ENCODE measurements at places on chromosomes 7 and 10. TPM values are rescaled to one million over a fixed set of nuclear protein-coding genes. Genes with fewer than 3 reads are reported as not detected.

Gene EMX2
- total RNA-seq = not detected

Gene MEIG1
- 0.80 TPM for total RNA-seq

Gene ARHGAP22
- total RNA-seq = 4.1 TPM

Gene UPF2
- total RNA-seq = 14.1 TPM

Gene CALHM1
- total RNA-seq = not detected

Gene ZEB1
- 6.2 TPM for total RNA-seq

Gene ZWINT
- 84.9 TPM for total RNA-seq

Gene SSMEM1
- not detected for total RNA-seq

Gene PALD1
- 6.7 TPM for total RNA-seq

Gene VWC2
- not detected for total RNA-seq

Gene GIMAP2
- total RNA-seq = not detected

Gene GCK
- total RNA-seq = not detected

Gene RNF148
- not detected for total RNA-seq

Gene BTBD16
- total RNA-seq = 0.57 TPM

Gene GIMAP6
- not detected for total RNA-seq

Gene CYP26C1
- total RNA-seq = not detected

Gene NKX1-2
- not detected for total RNA-seq

Gene CNOT4
- total RNA-seq = 10.5 TPM

Gene TMEM270
- total RNA-seq = 0.22 TPM

Gene UPK3B
- total RNA-seq = 17.2 TPM

Gene ST8SIA6
- total RNA-seq = not detected

Gene AUTS2
- total RNA-seq = 3.6 TPM

Gene CYP26A1
- 2.2 TPM for total RNA-seq

Gene CALML3
- total RNA-seq = not detected

Gene SSC4D
- 0.73 TPM for total RNA-seq

Gene NDUFB8
- 282 TPM for total RNA-seq

Gene COL28A1
- total RNA-seq = 0.98 TPM

Gene SPDYE9
- total RNA-seq = not detected

Gene ATRNL1
- total RNA-seq = 0.21 TPM

Gene GBX1
- not detected for total RNA-seq

Gene SRI
- 135 TPM for total RNA-seq

Gene MSMB
- not detected for total RNA-seq

Gene GSDME
- 51.2 TPM for total RNA-seq

Gene EGR2
- 0.33 TPM for total RNA-seq

Gene ZCCHC24
- total RNA-seq = 4.1 TPM

Gene MBL2
- total RNA-seq = not detected

Gene PRLHR
- not detected for total RNA-seq

Gene VWA2
- total RNA-seq = not detected

Gene ZNF488
- total RNA-seq = 14.5 TPM
